Nephron progenitor cell (in vitro differentiated cells): ENCODE measurements at places on chromosomes 1 and 21.

DNA sequence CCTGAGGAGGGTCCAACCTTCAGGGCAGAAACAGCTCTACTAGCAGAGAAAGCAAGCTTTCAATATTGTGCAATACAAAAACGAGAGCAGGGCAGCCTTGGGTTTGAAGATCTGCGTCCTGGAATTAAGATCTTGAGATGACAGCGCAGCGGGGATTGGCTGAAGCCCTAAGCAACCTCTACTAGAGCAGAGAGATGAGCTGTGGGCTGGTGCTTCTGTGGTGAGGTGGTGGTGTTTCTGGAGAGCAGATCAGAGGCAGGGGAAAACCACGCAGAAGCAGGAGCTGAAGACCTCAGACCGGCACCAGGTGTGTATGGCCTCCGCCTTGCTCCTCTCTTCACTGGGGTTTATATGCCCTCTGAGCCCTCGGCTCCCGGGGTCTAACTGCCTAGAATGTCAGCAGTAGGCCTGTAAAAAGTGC is 12.5 kb downstream of the TRAF3IP3 start:
- no peaks in the 10 kb centered on the region for H3K36me3 ChIP-seq
- DNase-seq, result no peak
- no peak overlapping the region for H3K27ac ChIP-seq
- H3K4me1 ChIP-seq, result no peaks in the 10 kb centered on the region
- H3K4me3 ChIP-seq, result no peak overlapping the region

DNA sequence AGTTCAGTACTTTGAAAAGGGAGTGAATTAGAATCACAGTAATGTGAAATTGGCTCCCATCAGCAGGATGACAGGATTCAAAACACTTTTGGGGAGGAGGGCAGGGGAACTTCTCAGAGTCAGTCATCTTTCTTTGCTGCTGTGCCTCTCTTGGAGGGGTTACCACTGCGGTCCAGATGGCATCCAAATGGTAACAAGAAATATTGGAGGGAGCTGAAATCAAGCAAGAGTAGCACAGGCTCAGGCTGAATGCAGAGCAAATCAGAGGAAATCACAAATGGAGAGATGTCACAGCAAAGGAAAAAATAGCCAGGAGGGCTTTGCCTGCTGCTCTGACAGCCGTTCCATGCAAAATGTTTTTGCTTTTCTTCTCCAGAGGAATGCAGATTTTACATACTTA is 75.0 kb upstream of the C8B start:
- H3K27ac ChIP-seq, result no peak overlapping the region
- no peaks in the 10 kb centered on the region for H3K4me1 ChIP-seq
- H3K36me3 ChIP-seq, result no peaks in the 10 kb centered on the region
- peaks cover 7% of the 10 kb centered on the region for H3K27me3 ChIP-seq

DNA sequence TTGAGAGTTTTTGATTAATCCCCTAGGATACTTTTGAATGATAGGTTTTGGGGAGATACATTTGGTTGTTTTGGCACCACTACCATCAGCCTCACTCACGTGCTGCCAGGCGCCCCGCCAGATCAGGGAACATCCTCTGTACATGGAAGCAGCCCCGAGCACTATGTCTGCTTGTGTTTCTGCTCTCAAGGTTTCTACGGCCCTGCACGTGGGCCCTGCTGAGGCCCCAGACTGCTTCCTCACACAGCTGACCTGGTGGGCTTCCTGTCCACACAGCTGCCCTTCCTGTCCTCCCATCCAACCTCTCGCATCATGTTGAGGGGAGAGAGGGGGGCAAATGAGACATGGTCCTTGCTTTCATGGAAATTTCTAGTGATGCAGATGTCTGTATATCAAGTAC is 20.0 kb downstream of the ADARB1 start:
- no peak overlapping the region for H3K27ac ChIP-seq
- peaks cover 8% of the 10 kb centered on the region for H3K27me3 ChIP-seq
- no peak for DNase-seq

- H3K4me3 ChIP-seq, result no peak overlapping the region
- peaks cover 61% of the 10 kb centered on the region for H3K36me3 ChIP-seq
- H3K27me3 ChIP-seq, result peaks cover 3% of the 10 kb centered on the region
- peak overlapping the region; percentile 75 for H3K27ac ChIP-seq
- DNase-seq, result no peak
Observed at GRCh38 chr1:119720866-119721440, 9.2 kb downstream of the PHGDH start.

GRCh38 chr1:39305555-39305954 is 101.1 kb downstream of the MACF1 start:
- H3K27me3 ChIP-seq, result no peaks in the 10 kb centered on the region
- H3K27ac ChIP-seq, result peak overlapping the region; percentile 81
- DNase-seq, result no peak
- no peaks in the 10 kb centered on the region for H3K4me1 ChIP-seq

DNA sequence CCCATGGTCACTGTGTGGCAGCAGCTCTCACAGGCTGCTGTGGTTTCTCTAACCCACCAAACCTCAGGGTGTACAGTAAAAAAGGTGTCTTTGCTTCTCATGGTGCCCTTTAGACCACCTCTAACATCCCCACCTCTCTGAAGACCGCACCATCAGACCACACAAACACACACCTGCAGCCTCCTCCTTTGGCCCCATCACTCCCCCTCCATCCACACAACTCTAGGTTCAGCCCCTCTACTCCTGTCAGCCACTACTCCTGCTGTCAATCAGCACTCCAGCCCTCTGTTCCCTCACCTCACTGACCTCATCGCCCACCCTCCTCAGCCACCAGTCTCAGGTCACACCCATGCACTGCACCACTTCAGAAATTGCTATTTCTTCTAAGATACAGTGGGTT is 7.5 kb downstream of the ZNF692 start:
- H3K4me3 ChIP-seq, result no peak overlapping the region
- H3K27me3 ChIP-seq, result no peaks in the 10 kb centered on the region
- peaks cover 5% of the 10 kb centered on the region for H3K4me1 ChIP-seq
- DNase-seq, result no peak

DNA sequence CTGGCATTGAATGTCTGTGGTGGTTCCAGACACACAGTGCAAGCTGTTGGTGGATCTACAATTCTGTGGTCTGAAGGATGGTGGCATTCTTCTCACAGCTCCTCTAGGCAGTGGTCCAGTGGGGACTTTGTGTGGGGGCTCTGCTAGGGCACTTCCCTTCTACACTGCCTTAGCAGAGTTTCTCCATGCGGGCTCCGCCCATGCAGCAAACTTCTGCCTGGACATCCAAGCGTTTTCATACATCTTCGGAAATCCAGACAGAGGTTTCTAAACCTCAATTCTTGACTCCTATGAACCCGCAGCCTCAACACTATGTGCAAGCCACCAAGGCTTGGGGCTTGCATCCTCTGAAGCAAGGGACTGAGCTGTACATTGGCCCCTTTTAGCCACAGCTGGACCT is 43.0 kb downstream of the RGS18 start:
- H3K4me3 ChIP-seq, result no peak overlapping the region
- peaks cover 7% of the 10 kb centered on the region for H3K36me3 ChIP-seq
- DNase-seq, result no peak
- no peaks in the 10 kb centered on the region for H3K27me3 ChIP-seq
- H3K4me1 ChIP-seq, result no peaks in the 10 kb centered on the region

DNA sequence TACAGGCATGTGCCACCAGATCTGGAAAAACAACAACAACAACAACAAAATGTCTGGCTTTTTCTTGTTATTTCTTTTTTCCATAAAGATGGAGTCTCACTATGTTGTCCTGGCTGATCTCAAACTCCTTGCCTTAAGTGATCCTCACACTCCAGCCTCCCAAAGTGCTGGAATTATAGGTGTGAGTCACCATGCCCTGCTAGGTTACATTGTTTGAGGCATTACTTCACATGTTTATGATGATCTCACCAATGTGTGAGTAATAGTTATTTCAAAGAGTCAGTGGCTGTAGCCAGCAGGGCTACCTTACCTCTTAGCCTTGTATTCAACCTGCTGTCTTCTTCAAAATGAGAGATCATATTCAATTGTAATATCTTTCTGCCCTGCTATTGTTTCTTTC is 445.7 kb downstream of the AMY1C start:
- no peak for DNase-seq
- no peaks in the 10 kb centered on the region for H3K4me1 ChIP-seq
- H3K27ac ChIP-seq, result no peak overlapping the region
- H3K27me3 ChIP-seq, result no peaks in the 10 kb centered on the region
- H3K4me3 ChIP-seq, result no peak overlapping the region

GRCh38 chr1:85573322-85573721 is 7.2 kb upstream of the CCN1 start:
- H3K27me3 ChIP-seq, result peaks cover 16% of the 10 kb centered on the region
- no peak overlapping the region for H3K4me3 ChIP-seq
- H3K36me3 ChIP-seq, result no peaks in the 10 kb centered on the region
- H3K27ac ChIP-seq, result no peak overlapping the region

- no peaks in the 10 kb centered on the region for H3K27me3 ChIP-seq
- no peak overlapping the region for H3K27ac ChIP-seq
- H3K4me3 ChIP-seq, result no peak overlapping the region
Observed at GRCh38 chr1:232578651-232579195, 51.2 kb downstream of the SIPA1L2 start.

DNA sequence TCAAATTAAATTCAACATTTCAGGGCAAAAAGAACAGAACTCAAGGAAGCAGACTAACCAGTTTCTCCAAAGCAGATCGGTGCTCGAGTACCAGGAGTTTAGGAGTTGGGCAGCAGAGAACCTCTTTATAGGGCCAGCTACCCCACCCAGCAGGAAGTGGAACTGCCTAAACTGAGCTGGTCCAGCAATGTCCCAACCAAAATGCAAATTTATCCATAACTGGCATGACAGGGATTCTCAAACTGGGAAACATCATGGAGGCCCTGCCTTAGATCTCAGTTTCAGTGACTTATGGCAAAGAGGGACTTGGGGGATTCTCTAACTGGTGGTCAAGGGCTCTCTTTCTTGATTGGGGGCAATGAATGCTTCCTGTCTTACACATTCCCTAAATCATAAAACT is at the start of gene SPRR2B:
Gene SPRR2B (minus strand): TSS at position 101 of the 400 bp plus-strand sequence. CDS start 772 bp downstream, outside the sequence.
- H3K4me3 ChIP-seq, result no peak within 1 kb of the TSS
- H3K4me1 ChIP-seq, result no peaks in the 10 kb centered on the region
- DNase-seq, result no peak
- H3K27ac ChIP-seq, result no peak within 1 kb of the TSS

- H3K4me1 ChIP-seq, result no peaks in the 10 kb centered on the region
- peaks cover 63% of the 10 kb centered on the region for H3K36me3 ChIP-seq
- no peak overlapping the region for H3K4me3 ChIP-seq
- H3K27ac ChIP-seq, result no peak overlapping the region
Observed at GRCh38 chr1:32047701-32048100, 25.0 kb upstream of the TMEM39B start.

GRCh38 chr1:116122955-116123757 is 12.0 kb downstream of the MAB21L3 start:
- no peak for DNase-seq
- H3K36me3 ChIP-seq, result no peaks in the 10 kb centered on the region
- no peak overlapping the region for H3K4me3 ChIP-seq
- peaks cover 10% of the 10 kb centered on the region for H3K27me3 ChIP-seq
- H3K27ac ChIP-seq, result no peak overlapping the region
- H3K4me1 ChIP-seq, result no peaks in the 10 kb centered on the region

GRCh38 chr1:3318329-3318728 is 136.1 kb upstream of the ARHGEF16 start:
- H3K27ac ChIP-seq, result no peak overlapping the region
- H3K4me3 ChIP-seq, result no peak overlapping the region
- H3K27me3 ChIP-seq, result peaks cover 15% of the 10 kb centered on the region
- H3K36me3 ChIP-seq, result no peaks in the 10 kb centered on the region
- no peak for DNase-seq

GRCh38 chr21:42021371-42022090 is 11.4 kb upstream of the ZBTB21 start:
- peaks cover 21% of the 10 kb centered on the region for H3K27me3 ChIP-seq
- peak overlapping the region; percentile 95 for H3K27ac ChIP-seq
- DNase-seq, result peak; percentile 55
- peaks cover 52% of the 10 kb centered on the region for H3K4me1 ChIP-seq
- H3K4me3 ChIP-seq, result peak overlapping the region; percentile 57
- no peaks in the 10 kb centered on the region for H3K36me3 ChIP-seq

GRCh38 chr1:96703186-96703585 is 18.4 kb upstream of the PTBP2 start:
- H3K27ac ChIP-seq, result no peak overlapping the region
- H3K4me3 ChIP-seq, result no peak overlapping the region
- H3K27me3 ChIP-seq, result peaks cover 2% of the 10 kb centered on the region
- no peaks in the 10 kb centered on the region for H3K4me1 ChIP-seq
- no peak for DNase-seq

DNA sequence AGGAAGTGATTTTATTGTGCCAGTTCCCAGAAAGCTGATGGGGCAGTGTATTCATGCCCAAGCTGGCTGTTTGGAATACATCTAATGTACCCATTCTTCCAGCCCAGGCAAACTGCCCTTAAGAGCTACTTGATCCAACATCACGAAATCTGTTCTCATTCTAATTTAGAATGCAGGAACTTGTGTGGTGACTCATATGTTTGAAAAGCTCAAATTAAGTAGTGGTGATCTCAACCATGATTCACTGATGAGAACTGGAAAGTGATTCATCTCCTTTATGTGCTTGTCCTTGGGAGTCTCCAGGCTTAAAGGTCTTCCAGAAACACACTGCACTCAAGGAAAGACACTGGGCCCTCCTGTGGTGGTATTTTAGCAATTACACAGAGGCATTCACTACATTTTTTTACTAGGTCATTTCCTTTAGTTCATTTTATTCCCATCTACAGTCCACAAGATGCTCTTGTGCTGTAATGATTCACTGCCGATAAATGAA is 65.4 kb downstream of the RPE65 start:
- DNase-seq, result no peak
- H3K4me3 ChIP-seq, result no peak overlapping the region
- peaks cover 14% of the 10 kb centered on the region for H3K27me3 ChIP-seq
- no peaks in the 10 kb centered on the region for H3K36me3 ChIP-seq

DNA sequence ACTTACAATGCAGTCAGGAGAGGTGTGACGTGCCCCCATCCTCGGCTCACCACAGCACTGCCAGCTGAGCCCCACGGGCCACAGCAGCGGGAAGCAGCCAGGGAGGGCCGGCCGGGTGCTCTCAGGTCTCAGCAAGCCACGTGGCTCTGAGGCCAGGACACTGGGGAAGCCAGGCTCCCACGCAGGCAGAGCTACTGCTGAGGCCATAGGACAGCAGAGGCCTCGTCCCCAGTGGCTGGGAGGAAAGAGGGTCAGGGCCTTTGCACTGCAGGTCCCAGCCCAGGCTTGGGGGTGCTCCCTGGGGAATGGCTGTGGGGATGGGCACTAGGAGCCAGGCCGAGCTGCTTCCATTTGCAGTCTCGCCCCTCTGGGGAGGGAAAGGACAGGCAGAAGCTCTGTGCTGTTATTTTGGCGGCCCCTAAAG is 5.8 kb downstream of the LRRC47 start:
- peaks cover 13% of the 10 kb centered on the region for H3K36me3 ChIP-seq
- H3K4me1 ChIP-seq, result peaks cover 31% of the 10 kb centered on the region

GRCh38 chr1:28631713-28632112 is 11.2 kb downstream of the TAF12 start:
- peaks cover 2% of the 10 kb centered on the region for H3K27me3 ChIP-seq
- H3K36me3 ChIP-seq, result peaks cover 26% of the 10 kb centered on the region
- H3K27ac ChIP-seq, result no peak overlapping the region
- DNase-seq, result no peak
- no peak overlapping the region for H3K4me3 ChIP-seq

DNA sequence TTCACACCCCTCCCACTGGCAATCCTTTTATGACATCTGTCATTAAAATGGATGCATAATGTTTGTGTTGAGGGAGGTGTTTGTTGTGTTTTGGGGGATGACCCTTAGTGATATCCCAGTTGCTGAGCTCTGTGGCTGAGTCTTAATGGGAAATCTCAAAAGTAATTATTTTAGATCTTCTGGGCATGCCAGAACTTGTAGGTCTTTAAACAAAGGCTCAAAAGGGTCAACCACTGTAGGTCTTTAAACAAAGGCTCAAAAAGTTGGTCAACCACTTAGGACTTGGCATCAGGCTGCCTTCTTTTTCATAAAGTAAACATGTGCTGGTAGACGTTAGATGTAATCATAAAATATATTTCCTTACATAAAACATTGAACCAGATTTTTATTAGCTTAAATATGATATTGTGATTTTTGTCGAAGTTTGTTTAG is 78.0 kb downstream of the CDC14A start:
- no peak overlapping the region for H3K4me3 ChIP-seq
- H3K27me3 ChIP-seq, result no peaks in the 10 kb centered on the region
- no peak overlapping the region for H3K27ac ChIP-seq
- peaks cover 9% of the 10 kb centered on the region for H3K4me1 ChIP-seq
- no peak for DNase-seq
